Gastrocnemius medialis (tissue), 4 donors: ENCODE measurements at places on chromosomes 6 and 20. TPM values are rescaled to one million over a fixed set of nuclear protein-coding genes. Genes with fewer than 3 reads are reported as not detected.

GRCh38 chr20:54342258-54342920 is 133.0 kb upstream of the DOK5 start:
- no peak for DNase-seq

- DNase-seq = no peak
These were observed 14.0 kb upstream of the NT5E start for GRCh38 chr6:85435851-85436250.

DNA sequence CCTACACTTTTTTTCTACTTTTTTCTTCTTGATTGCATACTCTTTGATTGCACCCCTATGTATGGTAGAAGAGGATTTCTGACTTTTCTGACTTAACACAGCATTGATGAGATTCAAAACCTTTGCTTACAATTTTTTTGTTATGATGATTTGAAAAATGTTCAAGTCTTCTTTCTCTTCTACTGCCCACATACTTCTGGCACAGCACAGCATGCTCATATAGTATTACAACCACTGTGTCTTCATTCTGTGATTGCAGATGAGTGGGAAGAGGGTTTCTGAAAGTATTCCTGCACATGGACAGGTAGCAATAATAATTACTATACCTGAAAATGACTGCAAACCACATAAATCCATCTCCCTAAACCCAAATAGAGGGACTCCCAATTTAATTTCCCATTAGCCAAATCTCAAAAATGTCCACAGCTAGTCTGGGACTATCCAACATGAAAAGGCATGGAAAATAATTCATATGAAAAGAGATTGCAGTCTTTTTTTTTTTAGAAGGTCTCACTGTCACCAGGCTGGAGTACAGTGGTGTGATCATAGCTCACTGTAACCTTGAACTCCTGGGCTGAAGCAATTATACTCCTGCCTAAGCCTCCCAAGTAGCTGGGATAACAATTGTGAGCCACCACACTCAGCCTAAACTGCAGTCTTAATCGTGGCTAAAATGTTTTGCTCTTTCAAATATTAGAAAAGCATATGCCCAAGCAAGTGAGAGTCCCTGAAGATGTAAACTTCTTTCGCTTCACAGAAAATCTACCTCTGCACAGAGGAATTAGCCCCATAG is 15.9 kb upstream of the TENT5A start:
- no peak for DNase-seq

PSORS1C2 gene
- not detected for total RNA-seq

TCF21 gene
- not detected for total RNA-seq
